Diencephalon (tissue), 1 donor: ENCODE measurements at places on chromosomes 12 and 14. TPM values are rescaled to one million over a fixed set of nuclear protein-coding genes. Genes with fewer than 3 reads are reported as not detected.

LALBA gene
- not detected for total RNA-seq

COX8C gene
- total RNA-seq = not detected

PLEKHD1 gene
- 0.23 TPM for total RNA-seq

LTA4H gene
- total RNA-seq = 43.6 TPM

RD3L gene
- total RNA-seq = 1.2 TPM

RAPGEF3 gene
- total RNA-seq = 16.6 TPM

LRP1 gene
- 114 TPM for total RNA-seq

LAG3 gene
- not detected for total RNA-seq
